ENCODE measurements at places on chromosomes 4 and X.

GRCh38 chr4:105909787-105910281 is 14.6 kb downstream of the NPNT start:
- DNase-seq: no peak

GRCh38 chr4:142550965-142551364 is 295.1 kb downstream of the INPP4B start:
- DNase-seq: no peak

DNA sequence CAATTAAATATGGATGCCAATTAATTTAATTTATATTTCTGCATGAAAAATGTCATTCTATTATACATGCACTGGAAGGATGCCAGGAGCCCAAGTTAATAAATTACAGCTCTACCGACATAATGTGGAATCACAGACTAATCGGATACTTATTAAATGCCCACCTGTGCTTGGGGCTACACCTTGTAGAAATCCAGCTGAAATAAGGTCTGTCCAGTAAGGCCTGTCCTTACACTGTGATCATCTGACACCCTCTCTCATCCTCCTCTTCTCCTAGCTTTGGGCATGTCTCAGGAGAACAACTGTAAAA is 6.0 kb upstream of the SHISA3 start:
- DNase-seq: no peak

DNA sequence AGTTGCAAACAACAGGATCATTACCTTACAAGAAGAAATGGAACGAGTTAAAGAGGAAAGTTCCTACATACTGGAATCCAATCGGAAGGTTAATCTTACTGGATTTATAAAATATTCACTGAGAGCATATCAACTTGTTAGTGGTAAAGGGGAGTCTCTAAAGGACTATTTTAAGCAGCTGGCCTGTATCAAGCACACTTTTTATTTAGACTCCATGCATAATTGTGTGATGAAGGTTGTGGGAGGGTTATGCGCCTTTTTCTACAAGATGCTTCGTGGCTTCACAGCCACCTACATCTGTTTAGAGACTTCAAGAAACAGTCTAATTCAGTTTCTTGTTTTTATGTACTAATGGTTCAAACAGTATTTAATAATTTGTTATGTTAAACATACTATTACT is 56.6 kb downstream of the GRSF1 start:
- no peak for DNase-seq

DNA sequence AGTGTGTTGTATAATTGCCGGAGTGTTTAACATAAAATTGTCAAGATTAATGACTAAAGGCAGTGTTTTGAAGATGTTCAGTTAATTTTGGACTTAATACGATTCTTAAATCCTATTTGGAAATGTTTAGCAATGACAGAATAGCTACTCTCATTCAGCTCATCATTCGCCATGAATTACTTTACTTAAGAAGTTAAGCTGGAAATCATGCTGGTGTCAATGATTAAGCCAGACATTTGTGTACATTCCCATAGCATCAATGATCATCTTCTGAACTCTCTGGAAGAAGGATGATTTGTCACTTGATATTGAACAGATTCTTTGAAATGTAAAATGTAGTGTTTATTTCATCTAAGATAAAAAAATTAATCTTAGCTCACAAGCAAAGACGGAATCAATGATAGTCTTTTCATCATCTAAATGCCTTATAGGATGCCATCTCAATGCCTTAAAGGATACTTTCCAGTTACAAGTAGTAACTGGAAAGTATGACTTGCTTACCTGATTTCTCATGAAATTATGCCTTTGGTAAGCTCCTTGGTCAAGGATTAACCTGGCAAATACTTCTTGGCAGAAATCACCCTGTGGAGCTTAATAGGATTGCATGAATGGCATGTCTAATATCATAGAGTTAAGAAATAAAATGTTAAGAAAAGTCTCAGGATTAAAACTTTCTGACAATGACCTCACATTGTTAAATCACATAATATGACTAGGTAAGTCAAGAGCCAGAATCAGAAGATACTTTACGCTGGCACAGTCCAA is 515.5 kb upstream of the AGA start:
- no peak for DNase-seq

- DNase-seq: peak; percentile 66
Measured at GRCh38 chrX:14015941-14016340, 13.8 kb downstream of the GEMIN8 start.

DNA sequence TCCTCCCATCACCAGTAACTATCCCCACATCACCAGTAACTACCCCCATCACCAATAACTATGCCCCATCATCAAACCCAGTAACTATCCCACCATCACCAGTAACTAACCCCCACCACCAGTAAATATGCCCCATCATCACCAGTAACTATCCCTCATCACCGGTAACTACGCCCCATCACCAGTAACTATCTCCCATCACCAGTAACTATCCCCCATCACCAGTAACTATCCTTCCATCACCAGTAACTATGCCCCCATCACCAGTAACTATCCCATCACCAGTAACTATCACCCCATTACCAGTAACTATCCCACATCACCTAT is 2.9 kb downstream of the ASMTL start:
- no peak for DNase-seq

GRCh38 chrX:662126-662525 is 31.5 kb downstream of the SHOX start:
- no peak for DNase-seq

GRCh38 chr4:146159384-146160058 is 16.0 kb upstream of the LSM6 start:
- DNase-seq: no peak

DNA sequence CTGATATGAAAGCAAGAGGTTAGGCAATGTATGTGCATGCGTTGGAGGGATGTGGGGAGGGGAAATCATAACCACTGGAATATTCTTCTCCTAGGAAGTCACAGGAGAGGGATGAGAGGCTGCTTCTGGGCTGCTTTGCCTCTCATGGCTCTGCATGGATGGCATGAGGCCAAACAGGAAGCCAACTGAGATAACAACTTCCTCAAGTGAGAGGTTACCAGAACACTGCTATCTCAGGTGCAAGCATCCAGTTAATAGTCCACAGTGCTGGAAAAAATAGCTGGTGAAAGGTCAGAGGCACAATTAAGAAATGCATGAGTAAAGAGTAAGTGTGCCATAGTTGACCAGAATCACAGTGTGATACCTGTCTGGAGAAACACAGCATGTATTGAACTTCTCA is 113.3 kb downstream of the ELOVL6 start:
- no peak for DNase-seq

DNA sequence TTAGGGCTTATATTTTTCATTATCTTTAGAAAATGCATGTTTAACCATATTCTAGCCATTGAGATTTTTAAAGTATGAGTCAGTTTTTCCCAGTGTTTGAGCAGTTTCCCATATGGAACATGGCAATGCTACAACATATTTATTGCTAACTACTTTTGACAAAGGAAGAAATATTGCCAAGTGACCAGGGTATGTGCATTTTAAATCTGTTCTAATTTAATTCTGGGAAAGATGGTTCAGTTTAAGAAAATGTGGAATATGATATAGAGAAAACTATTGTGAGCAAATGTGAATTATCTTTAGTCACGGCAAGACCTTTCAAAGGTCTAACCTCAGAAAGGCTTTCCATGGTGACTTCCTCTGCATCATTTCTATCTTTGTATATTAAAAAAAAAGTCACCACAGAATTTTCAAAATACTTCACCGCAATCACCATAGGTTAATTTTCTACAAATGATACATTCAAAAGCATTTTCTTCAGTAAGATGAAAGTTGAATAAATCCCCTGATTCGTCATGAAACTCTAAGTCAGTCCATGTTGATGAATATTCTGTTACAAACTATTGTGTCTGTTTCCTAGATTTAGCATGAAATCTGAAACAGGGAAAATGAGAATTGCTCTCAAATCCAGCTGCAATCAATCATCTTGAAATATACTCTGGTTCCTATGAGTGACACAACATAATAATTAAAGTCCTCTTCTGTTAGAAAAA is 2349.0 kb upstream of the TENM3 start:
- peak; percentile 94 for DNase-seq

- no peak for DNase-seq
Measured at GRCh38 chr4:181702864-181703495, 540.2 kb upstream of the TENM3 start.

- DNase-seq: peak; percentile 41
Measured at GRCh38 chr4:43394976-43395375, 502.5 kb downstream of the GRXCR1 start.
